Stimulated activated CD4-positive, alpha-beta T cell treated with anti-CD3 and anti-CD28 coated beads, Interleukin-1b, Interleukin-23, amount 100 ng/mL, for 1 hour (primary cell): ENCODE measurements at places on chromosomes 2 and 18.
A peak's percentile ranks its signal among the peaks of the same experiment; 100 is the strongest.

- no peak for DNase-seq
Observed at GRCh38 chr18:8695932-8696517, 9.3 kb upstream of the MTCL1 start.

DNA sequence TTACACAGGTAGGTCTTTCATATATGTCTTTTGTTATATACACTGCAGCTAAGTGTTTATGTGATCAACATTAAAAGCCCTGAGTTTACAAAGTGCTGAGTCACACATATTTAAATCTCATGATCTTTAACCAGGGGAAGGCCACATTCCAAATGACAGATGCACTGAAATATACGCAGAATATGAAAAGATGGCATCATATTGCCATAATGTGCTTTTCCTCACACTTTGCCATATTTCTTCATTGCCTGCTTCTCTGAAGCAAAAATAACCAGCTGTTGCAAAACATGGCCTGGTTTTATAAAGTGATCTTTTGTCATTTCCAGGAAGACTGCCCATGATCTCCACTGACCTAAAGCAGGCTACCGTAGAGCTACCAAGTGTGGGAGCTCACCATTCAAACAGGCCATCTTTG lies 93.5 kb upstream of the MAPRE2 start:
- DNase-seq: no peak

- no peak for DNase-seq
Observed at GRCh38 chr2:238634701-238635357, 208.1 kb downstream of the ASB1 start.

- DNase-seq: no peak
Observed at GRCh38 chr18:79882522-79883241, 68.8 kb downstream of the SLC66A2 start.

GRCh38 chr2:168456521-168457189 lies 583 bp downstream of the CERS6 start:
- peak; percentile 11 for DNase-seq

DNA sequence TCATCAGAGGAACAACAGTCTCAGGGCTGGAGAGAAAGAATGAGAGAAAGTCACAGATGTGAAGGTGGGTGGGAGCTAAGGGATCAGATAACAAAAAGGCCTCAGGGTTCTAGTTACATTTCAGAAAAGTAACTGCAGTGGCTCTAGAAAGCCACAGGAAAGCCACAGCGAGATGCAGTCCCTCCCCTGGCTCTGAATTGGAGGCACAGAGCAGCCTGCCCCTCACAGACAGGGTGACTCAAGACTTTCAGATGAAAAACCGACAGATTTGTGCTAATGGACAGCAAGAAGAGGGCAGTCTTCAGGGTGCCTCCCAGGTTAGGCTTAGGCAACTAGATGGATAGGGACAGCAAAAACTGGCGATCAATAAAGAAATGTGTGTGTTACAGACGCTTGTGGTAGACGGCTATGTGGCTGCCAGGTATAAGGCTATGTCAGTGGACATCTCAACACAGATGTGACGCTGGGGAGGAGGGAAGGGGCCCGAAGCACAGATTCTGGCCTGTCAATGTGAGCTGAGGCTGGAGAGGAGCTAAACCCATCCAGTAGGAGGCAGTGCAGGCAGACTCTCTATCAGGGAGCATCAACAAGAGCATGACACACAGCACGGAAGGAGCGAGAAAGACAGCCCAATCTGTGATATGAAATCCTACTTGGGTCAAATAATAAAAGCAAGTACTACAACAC lies 26.2 kb downstream of the UNC50 start:
- DNase-seq: no peak

- no peak for DNase-seq
Observed at GRCh38 chr2:163553601-163554000, 182.2 kb downstream of the FIGN start.
